Stimulated activated CD4-positive, alpha-beta T cell treated with anti-CD3 and anti-CD28 coated beads, Interleukin-15, amount 100 ng/mL, for 1 hour (primary cell): ENCODE measurements at places on chromosomes 5 and 9.
A peak's percentile ranks its signal among the peaks of the same experiment; 100 is the strongest.

- no peak for DNase-seq
Measured at GRCh38 chr5:110262749-110263148, 463.7 kb downstream of the TMEM232 start.

DNA sequence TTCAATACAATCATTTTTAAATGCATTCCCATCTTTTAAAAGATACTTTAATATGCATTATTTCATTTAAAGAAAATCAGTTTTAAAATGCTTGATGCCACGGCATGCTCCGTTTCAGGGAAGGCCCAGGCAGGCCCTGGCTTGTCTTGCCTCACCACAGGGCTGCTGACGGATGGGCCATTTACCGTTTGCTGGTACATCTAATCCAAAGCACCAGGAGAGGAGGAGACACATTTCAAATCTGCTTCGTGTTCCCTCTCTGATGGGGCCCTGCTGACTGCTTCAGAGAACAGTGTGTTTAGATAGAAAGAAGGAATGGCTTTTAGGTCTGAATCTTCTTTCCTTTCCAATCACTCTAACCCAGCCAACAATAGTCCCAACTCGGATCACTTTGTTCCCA lies 185.2 kb downstream of the DCP2 start:
- DNase-seq = no peak

- DNase-seq = no peak
Measured at GRCh38 chr5:25119650-25120049, 474.9 kb upstream of the CDH10 start.

GRCh38 chr5:36040651-36041536 lies 25.8 kb downstream of the UGT3A2 start:
- DNase-seq = no peak

DNA sequence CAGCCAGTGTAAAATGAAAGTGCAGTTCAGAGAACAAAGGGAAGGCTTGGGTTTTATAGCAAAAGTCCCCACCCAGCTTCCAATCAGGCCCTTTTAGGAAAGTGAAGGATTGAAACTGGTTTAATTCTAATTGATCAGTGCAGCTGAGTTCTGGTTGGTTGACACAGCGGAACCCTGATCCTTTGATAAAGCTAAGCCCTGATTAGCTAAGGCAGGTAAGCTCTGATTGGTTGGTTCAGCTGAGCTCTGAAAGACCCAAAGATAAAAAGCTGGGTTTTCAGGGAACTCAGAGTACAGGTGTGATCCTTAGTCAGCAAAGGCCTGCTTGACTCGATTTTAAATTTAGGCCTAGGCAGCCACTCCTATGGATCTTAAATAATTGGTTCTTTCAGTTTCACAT lies 70.8 kb upstream of the PRRC1 start:
- no peak for DNase-seq

DNA sequence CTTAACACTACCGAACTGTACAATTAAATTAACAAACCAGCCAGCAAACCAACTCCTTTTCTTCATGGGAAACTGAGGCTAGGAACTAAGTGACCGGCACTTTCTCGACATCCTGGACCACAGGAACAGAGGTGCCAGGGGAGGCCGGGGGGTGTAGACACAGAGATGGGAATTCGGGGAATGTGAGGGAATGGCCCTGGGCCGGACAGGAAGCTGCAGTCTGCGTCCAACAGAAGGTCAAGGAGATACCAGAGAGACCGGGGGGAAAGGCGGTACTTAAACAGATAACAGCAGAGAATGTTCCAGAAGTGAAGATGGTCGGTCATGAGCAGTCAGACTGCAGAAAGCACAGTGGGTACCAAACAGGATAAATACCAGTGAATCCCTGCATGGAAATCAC lies 40.3 kb downstream of the DBH start:
- DNase-seq = no peak

- no peak for DNase-seq
Measured at GRCh38 chr5:128121651-128122050, 38.1 kb downstream of the SLC12A2 start.

DNA sequence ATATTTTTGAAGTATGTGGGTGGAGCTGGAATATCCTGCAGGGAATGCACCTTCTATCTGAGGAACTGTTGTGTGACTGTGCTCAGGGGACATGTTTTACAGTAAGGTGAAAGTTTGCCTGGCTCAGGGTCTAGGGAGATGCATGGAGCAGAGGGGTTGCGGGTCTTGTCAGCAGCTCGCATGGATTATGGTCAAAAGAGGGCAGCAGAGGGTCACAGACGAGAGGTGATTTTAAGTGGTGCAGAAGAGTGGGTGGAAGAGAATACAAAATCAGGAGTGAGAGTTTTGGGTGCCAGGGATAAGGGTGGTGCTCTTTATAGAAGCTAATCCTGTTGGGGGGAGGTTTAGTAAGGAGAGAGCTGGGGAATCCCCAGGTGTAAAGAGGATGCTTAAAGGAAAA lies 53.5 kb upstream of the GRIN3A start:
- DNase-seq = no peak

DNA sequence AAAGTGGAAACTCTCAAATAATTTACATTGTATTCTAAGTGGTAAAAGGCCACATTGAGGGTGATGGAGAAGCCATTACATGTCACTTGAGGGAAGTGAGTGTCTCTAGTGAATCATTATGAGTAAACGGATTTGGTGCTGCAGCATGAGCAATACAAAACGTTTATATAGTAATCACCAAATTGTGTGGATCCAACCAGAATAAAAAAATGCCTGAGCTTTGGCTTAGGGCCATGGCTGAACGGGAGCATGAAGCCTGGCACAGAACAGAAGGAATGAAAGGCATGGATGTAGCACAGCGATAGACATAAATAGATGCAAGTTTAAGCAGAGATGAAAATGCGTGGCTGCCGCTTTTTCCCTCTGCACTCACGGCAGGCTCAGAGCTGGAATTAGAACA lies 58.3 kb downstream of the PTTG1 start:
- DNase-seq = no peak

GRCh38 chr5:28580616-28581015 lies 1542.2 kb upstream of the CDH9 start:
- no peak for DNase-seq

DNA sequence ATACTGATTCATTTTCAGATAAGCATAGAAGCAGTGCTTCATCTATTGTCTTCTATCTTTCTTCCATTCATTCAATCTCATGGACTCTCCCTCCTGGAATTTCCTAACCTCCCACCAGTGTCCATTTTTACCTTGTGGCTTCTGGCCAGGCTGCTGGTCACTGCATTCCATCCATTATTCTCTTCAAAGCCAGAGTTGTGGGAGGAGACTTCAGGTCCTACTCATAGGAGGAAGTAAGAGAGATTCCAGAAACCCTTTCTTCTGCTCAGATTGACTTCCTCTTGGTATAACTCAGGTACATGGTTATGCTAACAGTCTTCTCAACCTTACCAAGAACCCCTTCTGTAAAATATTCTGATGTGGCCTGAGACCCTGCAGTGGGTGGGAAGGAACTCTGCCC lies 153.3 kb upstream of the SLC12A2 start:
- no peak for DNase-seq

DNA sequence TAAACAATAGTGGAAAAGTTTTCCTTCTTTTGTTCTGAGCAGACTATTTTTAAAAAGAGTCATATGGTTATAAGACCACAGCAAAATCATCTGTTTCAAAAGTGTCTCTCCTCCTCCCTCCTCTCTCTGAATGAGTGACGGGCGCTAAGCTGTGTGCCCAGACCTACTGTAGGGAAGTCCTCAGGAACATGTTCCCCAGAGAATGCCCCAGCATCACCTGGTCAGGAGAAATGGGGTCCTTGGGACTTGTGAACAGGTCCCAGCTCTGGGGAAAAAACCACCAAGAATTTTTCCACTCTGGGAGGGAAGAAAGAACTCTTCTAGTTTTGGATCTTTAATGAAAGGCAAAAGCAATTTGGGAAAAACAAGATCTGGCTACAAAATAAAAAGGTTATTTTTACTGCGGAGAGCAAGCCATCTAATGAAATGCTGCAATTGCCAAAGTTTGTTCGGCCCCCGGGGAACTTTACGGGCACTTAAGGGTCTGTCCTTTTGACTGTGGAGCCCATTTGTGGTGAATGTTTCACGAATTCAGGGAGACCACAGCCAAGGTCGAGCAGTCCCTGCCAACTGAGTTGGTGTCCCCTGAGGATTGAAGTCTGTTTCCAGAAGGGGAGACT lies 25.9 kb downstream of the BOD1 start:
- no peak for DNase-seq

DNA sequence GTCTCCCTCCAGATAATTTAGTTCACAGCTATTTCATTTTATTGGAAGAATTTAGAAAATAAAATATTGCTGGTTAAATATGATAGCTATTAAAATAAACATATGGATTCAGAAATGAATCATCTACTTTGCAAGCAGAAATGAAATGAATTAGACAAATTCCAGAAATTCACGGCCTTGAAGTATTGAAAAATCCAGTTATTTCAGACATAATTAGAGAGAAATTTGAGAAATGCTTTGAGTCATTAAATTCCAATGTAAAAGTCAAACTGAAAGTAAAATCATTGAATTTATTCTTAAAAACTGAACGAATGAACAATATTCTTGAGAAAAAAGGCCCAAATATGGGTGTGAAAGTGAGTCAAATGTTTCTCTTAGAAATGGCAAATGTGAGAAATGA lies 632.6 kb upstream of the EDIL3 start:
- no peak for DNase-seq

GRCh38 chr9:34553511-34554021 lies 30.8 kb upstream of the ENHO start:
- DNase-seq = no peak

GRCh38 chr5:134525683-134526482 lies 413 bp downstream of the JADE2 start:
- DNase-seq = peak; percentile 37

DNA sequence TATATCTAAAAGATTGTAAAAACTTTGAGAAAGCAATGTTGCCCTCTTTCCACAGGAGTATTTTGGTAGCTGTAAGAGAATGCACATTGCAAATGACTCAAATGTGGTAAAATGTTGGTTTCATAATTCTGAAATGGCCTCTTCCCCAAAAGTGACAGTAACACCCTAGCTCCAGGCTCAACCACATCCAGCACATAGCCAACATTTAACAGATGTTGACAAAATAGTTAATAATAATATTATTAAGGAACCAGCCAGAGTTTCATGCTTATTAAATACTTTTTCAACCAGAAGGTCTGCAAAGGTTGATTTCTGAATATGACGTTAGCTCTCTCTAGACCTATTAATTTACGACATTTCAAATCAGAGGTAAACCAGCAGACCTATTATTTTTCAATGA lies 1.3 kb downstream of the ANXA1 start:
- DNase-seq = no peak

DNA sequence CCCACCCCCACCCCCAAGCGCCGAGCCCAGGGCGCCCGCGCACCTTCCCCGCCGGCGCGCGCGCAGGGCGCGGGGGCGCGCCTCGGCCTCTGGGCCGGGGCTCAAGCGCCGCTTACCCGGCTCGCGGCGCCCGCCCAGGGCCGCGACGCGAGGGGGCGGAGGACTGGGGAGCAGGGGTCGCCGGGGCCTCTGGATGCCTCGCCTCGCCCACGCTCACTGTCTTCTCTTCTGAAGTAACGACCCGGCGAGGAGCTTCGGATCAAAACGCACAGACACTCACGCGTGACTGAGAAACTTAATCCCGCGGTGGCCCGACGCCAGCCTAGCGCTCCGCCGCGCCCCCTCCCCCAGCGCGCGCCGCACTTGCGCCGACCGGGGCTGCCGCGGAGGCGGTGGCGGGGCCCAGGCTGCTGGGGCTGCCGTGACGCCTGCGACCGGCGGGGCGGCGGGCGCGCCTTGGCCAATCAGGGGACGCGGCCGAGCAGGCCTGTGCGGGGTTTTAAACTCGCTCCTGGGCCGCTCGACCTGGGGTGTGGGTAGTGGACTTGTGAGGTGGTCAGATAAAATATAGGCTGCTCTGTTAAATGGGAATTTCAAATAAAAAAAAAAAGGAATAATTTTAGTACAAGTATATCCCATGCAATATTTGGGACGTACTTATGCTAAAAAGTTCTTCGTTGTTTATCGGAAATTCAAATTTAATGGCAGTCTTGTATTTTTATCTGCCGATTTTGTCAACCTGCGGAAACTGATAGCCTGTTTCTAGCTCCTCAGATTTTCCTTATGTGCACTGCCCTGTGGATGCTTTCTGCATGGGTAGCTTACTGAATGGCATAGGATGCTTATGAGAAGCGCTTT lies at the start of gene MPDZ:
MPDZ (minus strand) TSS at position 409 of the 858 bp plus-strand sequence. CDS start 29,377 bp downstream, outside the sequence.
- no peak for DNase-seq

DNA sequence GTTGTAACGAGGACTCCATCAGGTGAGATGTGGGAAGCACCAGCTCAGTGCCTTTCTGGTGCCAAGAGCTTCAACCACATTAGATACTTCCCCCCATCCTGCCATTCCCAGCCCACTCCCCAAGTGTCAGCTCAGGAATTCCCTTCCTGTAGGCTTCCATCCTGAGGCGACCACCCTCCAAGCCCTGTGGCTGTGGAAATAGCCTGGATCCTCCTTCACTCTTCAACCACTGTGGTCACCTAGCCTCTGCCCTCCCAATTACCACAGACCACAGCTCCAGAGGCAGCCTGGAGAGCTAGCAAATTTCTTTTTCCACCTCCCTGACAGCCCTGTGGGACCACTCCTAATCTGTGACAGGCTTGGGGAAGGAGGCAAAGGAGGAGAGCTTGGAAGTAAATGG lies 219.8 kb upstream of the MAP3K1 start:
- no peak for DNase-seq

GRCh38 chr9:1658661-1659362 lies 356.3 kb upstream of the SMARCA2 start:
- DNase-seq = no peak

- no peak for DNase-seq
Measured at GRCh38 chr5:40615586-40616170, 64.0 kb upstream of the PTGER4 start.

- no peak for DNase-seq
Measured at GRCh38 chr5:132204371-132205135, 23.1 kb downstream of the P4HA2 start.

GRCh38 chr5:132105688-132106087 lies 32.1 kb downstream of the CSF2 start:
- DNase-seq = no peak
